ENCODE measurements at places on chromosomes 3 and 15. TPM values are rescaled to one million over a fixed set of nuclear protein-coding genes. Genes with fewer than 3 reads are reported as not detected.

DNA sequence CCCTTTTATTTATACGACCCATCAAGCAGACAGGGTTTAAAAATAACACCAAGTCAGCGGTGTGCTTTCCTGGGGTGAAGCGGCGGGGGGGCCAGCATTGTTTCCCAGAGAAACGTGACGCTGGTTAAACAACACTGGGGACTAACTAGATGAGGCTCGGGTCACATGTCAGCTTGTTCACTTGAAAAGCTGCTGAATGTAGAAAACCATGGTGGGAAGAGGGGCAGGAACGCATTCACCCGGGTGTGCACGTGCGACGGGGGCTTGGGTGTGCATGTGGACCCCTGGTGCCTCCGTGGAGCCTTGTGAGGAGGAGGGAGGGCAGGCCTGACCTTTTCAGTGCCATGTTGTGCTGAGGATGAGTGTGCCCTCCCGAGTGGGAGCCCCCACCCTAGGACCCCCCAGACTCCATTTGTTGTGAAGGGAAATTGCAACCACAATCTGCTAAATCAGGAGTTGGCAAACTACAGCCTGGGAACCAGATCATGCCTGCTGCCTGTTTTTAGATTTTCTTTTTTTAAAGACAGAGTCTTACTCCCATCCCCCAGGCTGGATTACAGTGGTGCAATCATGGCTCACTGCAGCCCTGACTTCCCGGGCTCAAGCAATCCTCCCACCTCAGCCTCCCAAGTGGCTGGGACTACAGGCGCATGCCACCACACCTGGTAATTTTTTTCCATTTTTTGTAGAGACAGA, 70.4 kb upstream of the CMTM7 start:
- H3K27me3 ChIP-seq: no peaks in the 10 kb centered on the region
- H3K4me1 ChIP-seq: no peaks in the 10 kb centered on the region
- no peaks in the 10 kb centered on the region for H3K36me3 ChIP-seq
- H3K4me3 ChIP-seq: no peak overlapping the region
- H3K27ac ChIP-seq: no peak overlapping the region
- DNase-seq: no peak

DNA sequence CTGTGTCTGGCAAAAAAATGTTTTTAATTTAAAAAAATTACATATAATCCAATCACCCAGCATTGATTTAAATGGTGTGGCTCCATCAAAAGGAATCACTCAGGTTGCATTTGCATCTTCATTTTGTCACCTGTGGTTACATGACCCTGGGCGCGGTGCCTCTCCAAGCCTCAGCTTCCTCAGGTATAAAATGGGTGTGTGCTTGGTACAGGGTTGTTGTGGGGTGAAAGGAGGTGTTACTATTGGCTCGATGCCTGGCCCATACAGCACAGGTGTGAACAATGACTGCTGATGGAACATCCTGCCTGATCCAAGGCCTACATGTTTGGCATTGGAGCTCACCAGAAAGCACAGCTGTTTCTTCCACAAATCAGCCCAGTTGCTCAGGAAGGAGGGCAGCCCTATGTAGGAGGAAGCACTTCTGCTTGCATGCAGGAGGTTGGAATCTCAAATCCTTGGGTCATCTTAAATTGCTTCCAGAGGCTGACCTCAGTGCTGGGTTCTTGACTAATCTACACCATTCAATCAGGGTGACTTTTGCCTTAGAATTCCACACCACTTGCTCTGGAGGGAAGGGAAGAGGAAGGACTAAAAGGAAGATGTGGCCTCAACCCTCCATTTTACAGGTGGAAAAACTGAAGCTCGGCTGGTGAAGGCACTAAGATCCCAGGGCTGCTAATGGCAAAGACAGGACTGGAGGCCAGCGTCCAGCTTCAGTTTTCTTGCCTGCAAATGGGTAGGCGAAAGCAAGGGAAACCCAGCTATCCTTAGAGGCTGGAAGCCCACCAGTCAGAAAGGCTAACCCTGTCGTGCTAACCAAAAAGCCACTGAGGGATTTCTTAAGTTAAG, 31.7 kb downstream of the BHLHE40 start:
- H3K4me1 ChIP-seq: peaks cover 2% of the 10 kb centered on the region
- DNase-seq: no peak
- H3K4me3 ChIP-seq: no peak overlapping the region
- H3K27ac ChIP-seq: no peak overlapping the region

DNA sequence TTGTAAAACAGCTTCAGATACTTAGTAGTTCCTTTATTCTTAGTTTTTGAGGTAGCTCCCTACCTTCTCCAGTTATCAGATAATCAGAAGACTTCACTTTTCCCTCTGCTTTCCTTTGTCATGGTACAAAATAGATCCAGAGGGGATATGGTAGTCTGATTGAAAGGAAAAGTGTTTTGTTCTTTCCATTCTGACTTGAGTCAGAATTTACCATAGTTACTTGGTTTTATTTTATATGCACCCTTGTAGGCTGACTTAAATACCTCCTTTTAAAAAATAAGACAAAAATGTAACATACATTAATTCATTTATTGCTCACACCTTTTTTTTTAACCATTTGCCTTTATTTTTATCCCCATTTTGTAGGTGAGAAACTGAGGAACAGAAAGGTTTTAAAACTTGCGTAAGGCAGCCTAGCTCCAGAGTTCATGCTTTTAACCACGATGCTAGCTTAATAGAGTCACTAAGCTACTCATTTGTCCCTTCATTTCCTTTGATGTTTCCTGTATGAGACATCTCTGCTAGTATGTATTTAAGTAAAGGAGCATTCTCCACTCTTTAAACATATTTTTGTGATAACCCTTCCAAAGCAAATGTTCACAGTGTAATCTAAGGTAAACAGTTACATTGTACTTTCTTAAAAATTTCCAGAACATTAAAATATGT, 187.5 kb downstream of the KLHL25 start:
- no peaks in the 10 kb centered on the region for H3K36me3 ChIP-seq
- no peak overlapping the region for H3K27ac ChIP-seq
- H3K4me3 ChIP-seq: no peak overlapping the region
- no peaks in the 10 kb centered on the region for H3K27me3 ChIP-seq
- no peak for DNase-seq

GRCh38 chr15:90907051-90907660, 4.1 kb downstream of the MAN2A2 start:
- H3K4me1 ChIP-seq: peaks cover 18% of the 10 kb centered on the region
- no peaks in the 10 kb centered on the region for H3K27me3 ChIP-seq
- DNase-seq: no peak
- H3K36me3 ChIP-seq: no peaks in the 10 kb centered on the region

DNA sequence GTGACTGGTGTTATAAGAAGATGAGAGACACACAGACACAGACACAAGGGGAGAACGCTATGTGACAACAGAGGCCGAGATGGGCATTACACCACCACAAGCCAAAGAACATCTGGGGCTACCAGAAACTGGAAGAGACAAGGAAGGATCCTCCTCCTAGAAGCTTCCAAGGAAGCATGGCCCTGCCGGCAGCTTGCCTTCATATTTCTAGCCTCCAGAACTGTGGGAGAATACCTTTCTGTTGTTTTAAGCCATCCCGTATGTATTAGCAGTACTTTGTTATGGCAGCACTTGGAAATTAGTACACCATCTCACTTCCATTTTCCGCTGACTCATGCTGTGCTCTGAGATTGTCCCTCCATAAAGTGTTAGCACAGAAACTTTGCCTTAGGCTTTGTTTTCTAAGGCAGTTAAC, 38.7 kb upstream of the CA12 start:
- H3K4me3 ChIP-seq: no peak overlapping the region
- no peak for DNase-seq
- H3K27ac ChIP-seq: no peak overlapping the region
- no peaks in the 10 kb centered on the region for H3K27me3 ChIP-seq
- no peaks in the 10 kb centered on the region for H3K4me1 ChIP-seq

Gene ZMAT3
- total RNA-seq: 13.3 TPM

Gene TP63
- total RNA-seq: 10.5 TPM

Gene KBTBD12
- total RNA-seq: 4.6 TPM

Data from testis (tissue), 5 donors.